ENCODE measurements at places on chromosomes 1 and 21. TPM values are rescaled to one million over a fixed set of nuclear protein-coding genes. Genes with fewer than 3 reads are reported as not detected.

DNA sequence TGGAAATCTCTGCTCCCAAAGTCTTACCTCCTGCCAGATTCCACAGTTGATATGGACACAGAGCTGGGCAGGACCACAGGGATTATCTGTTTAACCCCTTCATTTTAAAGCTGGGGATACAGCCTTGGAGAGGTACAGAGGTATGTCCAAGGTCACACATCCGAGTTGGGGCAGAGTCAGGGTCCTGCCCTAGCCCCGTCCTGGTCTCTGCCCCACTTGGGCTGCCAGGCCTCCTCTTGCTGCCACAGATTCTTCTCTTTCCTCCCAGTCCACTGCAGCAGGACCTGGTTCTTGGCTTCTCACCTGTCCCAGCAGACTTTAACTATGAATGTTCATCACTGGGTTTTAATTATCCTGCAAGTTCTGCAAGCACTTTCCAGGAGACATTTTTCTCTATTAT, 258.3 kb downstream of the MATN1 start:
- no peak overlapping the region for H3K27ac ChIP-seq
- no peaks in the 10 kb centered on the region for H3K4me1 ChIP-seq
- H3K27me3 ChIP-seq: no peaks in the 10 kb centered on the region
- DNase-seq: no peak

- H3K27ac ChIP-seq: no peak overlapping the region
- DNase-seq: no peak
- H3K4me3 ChIP-seq: no peak overlapping the region
These were observed 179.4 kb downstream of the SLC45A1 start for GRCh38 chr1:8497210-8497819.

DNA sequence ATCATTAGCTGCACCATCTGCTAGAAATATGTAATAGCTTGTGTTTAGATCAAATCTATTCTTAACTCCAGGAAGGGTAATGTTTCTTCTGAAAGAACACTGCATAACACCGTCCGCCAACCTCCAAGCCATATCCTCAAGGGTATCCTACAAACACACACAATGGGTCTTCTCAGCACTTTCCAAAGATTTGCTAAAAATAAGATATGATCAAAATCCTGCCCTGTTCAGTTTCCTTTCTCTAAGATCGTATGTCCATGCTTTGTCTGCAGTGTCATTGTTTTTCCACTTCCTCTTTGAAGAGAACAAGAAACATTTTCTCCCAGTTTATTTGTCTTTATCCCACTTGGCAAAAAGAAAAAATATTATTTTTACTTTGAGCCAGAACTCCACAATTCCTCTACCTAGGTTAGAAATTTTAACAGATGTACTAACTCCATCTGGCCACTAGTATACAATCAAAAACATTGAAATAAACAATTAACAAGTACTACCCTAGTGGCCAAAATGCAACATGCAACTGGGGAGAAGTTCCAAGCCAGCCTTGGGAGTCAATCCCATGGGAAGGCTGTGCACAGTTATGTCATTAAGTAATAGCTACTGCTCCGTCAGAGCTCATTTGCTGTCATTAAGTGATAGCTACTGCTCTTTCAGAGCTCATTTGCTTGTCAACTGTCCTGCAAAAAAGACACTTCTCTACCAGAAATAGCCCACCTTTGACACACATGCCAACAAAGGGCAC, 37.8 kb downstream of the FRRS1 start:
- peak overlapping the region; percentile 21 for H3K27ac ChIP-seq
- no peak for DNase-seq
- H3K36me3 ChIP-seq: no peaks in the 10 kb centered on the region
- H3K4me1 ChIP-seq: peaks cover 28% of the 10 kb centered on the region

DNA sequence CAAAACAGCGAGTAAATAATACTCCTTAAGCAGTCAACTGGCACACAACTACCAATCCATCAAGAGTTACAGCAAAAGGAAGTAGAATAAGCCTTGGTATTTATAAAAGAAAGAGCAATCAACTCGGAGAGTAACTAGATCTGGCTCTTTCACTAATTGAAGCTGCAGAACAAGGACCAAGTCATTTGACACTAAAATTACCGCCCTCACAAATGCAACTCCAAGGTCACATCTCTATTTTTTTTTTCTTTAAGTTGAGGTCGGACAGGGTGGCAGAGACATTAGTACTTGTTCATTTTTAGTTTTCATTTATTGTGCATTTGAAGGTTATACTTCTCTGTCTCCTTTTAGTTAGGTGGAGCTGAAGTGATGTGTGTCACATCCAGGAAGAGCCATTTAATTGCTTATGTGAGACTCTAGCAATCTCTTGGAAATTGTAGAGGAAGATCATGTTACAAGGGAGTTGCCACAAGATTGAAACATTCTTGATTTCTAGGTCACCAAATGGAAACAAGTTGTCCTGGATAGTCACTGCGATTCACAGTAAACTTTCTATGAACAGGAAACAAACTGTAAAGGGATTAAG, 138.1 kb upstream of the ADAMTS5 start:
- no peak overlapping the region for H3K27ac ChIP-seq
- DNase-seq: no peak
- H3K4me1 ChIP-seq: no peaks in the 10 kb centered on the region
- no peak overlapping the region for H3K4me3 ChIP-seq

GRCh38 chr1:169137357-169137756, 30.9 kb downstream of the ATP1B1 start:
- H3K27me3 ChIP-seq: no peaks in the 10 kb centered on the region
- H3K27ac ChIP-seq: no peak overlapping the region
- peaks cover 17% of the 10 kb centered on the region for H3K36me3 ChIP-seq
- no peak for DNase-seq

DNA sequence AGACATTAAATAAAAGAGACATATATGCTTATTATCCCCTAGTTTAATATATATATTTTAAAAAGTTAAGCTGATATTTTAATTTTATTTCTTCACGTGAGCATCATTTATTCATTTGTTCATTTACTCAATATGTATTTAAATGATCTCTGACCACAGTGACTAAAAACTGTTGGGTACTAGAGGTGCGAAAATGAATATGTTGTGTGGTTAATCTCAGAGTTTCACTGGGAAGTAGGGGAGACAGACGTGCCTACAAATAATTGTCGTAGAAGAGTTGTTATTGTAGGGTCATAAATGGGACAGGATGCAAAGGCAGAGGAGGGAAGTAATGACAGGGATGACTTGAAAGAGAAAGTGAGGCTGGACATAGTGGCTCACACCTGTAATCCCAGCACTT, 213.0 kb upstream of the CACYBP start:
- H3K4me1 ChIP-seq: peaks cover 20% of the 10 kb centered on the region
- H3K27me3 ChIP-seq: no peaks in the 10 kb centered on the region
- H3K36me3 ChIP-seq: no peaks in the 10 kb centered on the region
- DNase-seq: no peak

GRCh38 chr1:38334930-38335592, 288.5 kb upstream of the POU3F1 start:
- no peak overlapping the region for H3K27ac ChIP-seq
- H3K36me3 ChIP-seq: no peaks in the 10 kb centered on the region
- no peak for DNase-seq
- no peaks in the 10 kb centered on the region for H3K4me1 ChIP-seq

The FBXO2 gene
- total RNA-seq: not detected

The FHAD1 gene
- 0.47 TPM for total RNA-seq

The RBBP4 gene
- 160 TPM for total RNA-seq

DNA sequence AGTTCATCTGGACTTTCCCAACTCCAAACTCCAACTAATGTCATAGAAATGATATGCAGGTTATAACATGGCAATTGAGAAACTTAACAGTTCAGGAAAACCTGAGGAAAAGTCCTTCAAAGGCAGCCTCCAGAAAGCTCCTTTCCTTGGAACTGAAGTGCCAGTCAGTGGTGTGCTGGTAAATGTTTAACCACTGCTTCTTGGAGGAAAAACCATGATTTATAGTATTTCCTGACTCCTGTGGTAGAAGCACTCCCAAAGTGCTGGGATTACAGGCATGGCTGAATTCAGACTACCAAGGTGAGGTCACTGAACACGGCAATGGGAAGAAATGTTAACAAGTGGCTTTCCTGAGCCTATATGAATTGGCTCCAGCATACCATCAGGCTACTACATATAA, 26.7 kb upstream of the ZNHIT6 start:
- no peaks in the 10 kb centered on the region for H3K4me1 ChIP-seq
- peaks cover 23% of the 10 kb centered on the region for H3K27me3 ChIP-seq
- no peak for DNase-seq

- H3K4me1 ChIP-seq: no peaks in the 10 kb centered on the region
- H3K36me3 ChIP-seq: no peaks in the 10 kb centered on the region
- H3K4me3 ChIP-seq: no peak overlapping the region
- no peak overlapping the region for H3K27ac ChIP-seq
These were observed 442.1 kb upstream of the NR5A2 start for GRCh38 chr1:199585392-199585791.

GRCh38 chr1:50959303-50959912, 659 bp downstream of the FAF1 start:
- DNase-seq: peak; percentile 34
- H3K4me3 ChIP-seq: peak overlapping the region; percentile 85
- H3K36me3 ChIP-seq: peaks cover 10% of the 10 kb centered on the region
- H3K27ac ChIP-seq: no peak overlapping the region
- H3K4me1 ChIP-seq: peaks cover 18% of the 10 kb centered on the region

- no peak for DNase-seq
- no peak within 1 kb of the TSS for H3K27ac ChIP-seq
- H3K27me3 ChIP-seq: no peaks in the 10 kb centered on the region
These were observed at the start of gene TNFSF18 for GRCh38 chr1:173050865-173051264. Gene TNFSF18 (minus strand): TSS chr1:173050941. CDS start chr1:173050896, 45 bp downstream.

DNA sequence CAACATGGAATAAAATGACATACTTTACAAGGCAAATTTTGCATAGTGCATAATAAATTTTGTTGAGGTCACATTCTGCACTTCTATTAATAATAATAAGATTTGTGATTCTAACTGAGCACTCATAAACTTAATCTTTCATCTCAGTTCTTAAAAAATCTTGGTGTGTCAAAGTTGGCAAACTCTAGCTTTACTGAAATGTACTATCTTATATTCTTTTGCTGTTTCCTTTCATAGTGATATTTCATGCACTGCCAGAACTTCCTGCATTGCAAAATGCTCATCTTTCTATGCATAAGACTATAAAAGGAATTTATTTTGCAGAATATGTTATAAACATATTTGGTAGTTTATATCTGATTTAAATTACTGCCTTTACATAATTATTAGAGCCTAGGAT, 797.6 kb downstream of the ADGRL2 start:
- no peak overlapping the region for H3K27ac ChIP-seq
- H3K4me3 ChIP-seq: no peak overlapping the region
- H3K36me3 ChIP-seq: no peaks in the 10 kb centered on the region
- no peaks in the 10 kb centered on the region for H3K4me1 ChIP-seq
- no peaks in the 10 kb centered on the region for H3K27me3 ChIP-seq

GRCh38 chr1:165434281-165434680, 10.6 kb downstream of the RXRG start:
- no peaks in the 10 kb centered on the region for H3K36me3 ChIP-seq
- H3K27me3 ChIP-seq: no peaks in the 10 kb centered on the region
- no peaks in the 10 kb centered on the region for H3K4me1 ChIP-seq
- H3K27ac ChIP-seq: no peak overlapping the region
- no peak overlapping the region for H3K4me3 ChIP-seq

DNA sequence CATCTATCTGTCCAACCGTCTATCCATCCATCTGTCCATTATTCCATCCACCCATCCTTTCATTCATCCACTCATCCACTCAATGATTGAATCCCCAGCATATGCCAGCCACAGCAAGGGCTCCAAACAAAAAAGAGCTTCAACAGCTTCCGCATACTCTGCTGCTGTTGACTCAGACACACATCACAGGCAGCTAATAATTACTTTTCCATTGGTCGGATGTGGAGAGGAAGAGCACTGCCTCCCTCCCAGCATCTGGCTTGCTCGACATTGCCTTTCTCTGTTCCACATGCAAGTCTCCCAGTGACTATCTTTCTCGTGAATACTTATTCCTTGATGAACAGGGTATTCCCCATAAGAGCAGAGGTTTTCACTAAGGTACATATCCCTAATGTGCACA, 176.5 kb downstream of the HIVEP3 start:
- H3K4me1 ChIP-seq: peaks cover 67% of the 10 kb centered on the region
- no peak overlapping the region for H3K4me3 ChIP-seq
- H3K27ac ChIP-seq: peak overlapping the region; percentile 25
- peak; percentile 57 for DNase-seq

GRCh38 chr1:210099921-210100320, 132.7 kb upstream of the SERTAD4 start:
- DNase-seq: no peak
- H3K4me3 ChIP-seq: no peak overlapping the region
- no peaks in the 10 kb centered on the region for H3K36me3 ChIP-seq
- no peaks in the 10 kb centered on the region for H3K27me3 ChIP-seq
- H3K4me1 ChIP-seq: no peaks in the 10 kb centered on the region
- H3K27ac ChIP-seq: no peak overlapping the region

The OR2L3 gene
- total RNA-seq: not detected

- H3K4me1 ChIP-seq: peaks cover 18% of the 10 kb centered on the region
- H3K27me3 ChIP-seq: no peaks in the 10 kb centered on the region
- H3K36me3 ChIP-seq: no peaks in the 10 kb centered on the region
- no peak overlapping the region for H3K27ac ChIP-seq
- no peak for DNase-seq
These were observed 12.8 kb downstream of the APP start for GRCh38 chr21:26157801-26158200.

DNA sequence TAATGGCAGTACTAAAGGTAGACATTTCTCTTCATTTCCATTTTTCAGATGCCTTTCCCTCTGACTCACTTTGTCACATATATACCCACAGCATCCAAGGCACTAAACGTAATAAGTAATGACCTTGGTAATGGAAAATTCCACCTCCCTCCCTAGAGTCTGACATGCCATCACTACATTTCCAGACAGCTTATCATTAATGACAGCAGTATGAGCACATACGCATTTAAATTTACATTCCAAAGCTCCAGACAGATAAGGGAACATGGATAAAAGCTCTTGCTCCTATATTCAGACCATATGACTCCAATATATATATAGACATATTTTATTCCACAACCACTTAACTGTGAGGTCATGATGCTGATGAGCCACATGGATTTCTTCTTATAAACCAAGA, 191.7 kb upstream of the GORAB start:
- no peak for DNase-seq
- no peaks in the 10 kb centered on the region for H3K4me1 ChIP-seq
- no peak overlapping the region for H3K27ac ChIP-seq
